ENCODE measurements at places on chromosomes 3 and 15.

GRCh38 chr3:59450946-59451763 is 401.3 kb upstream of the CFAP20DC start:
- DNase-seq, result no peak

DNA sequence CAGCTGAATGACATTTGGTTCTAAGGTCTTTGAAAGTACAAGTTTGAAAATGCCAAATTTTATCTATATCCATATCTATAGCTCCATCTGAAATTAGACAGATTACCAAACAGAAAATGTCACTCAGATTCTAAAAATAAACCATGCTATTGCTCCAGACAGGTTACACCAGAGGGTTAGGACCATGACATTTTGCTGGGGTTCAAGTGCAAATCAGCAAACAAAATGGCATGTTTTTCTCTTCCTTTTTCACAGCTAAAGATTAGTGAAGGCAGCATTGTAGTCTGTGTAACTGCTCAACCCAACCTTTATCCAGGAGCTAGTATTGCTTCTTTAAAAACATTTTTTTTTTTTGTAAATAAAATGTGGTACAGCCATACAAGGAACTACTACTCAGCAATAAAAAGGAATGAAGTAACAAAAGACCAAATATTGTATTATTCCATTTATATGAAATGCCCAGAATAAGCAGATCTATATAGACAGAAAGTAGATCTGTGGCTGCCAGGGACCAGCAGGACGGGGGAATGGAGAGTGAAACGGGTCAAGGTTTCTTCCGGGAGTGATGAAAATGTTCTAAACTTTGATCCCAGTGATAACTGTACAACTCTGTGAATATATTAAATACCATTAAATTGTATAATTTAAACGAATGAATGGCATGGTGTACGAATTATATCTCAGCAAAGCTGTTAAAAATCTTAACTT is 18.2 kb downstream of the VGLL4 start:
- DNase-seq, result no peak

- DNase-seq, result no peak
These were observed 8.3 kb upstream of the SLC9C1 start for GRCh38 chr3:112302150-112302830.

- no peak for DNase-seq
These were observed 835.0 kb downstream of the TBL1XR1 start for GRCh38 chr3:176362191-176362731.

- DNase-seq, result no peak
These were observed 36.9 kb downstream of the DNASE1L3 start for GRCh38 chr3:58173669-58174398.

GRCh38 chr3:194675081-194675640 is 3.2 kb upstream of the LSG1 start:
- DNase-seq, result no peak

- DNase-seq, result no peak
These were observed 50.3 kb downstream of the NPTN start for GRCh38 chr15:73582851-73583379.

- DNase-seq, result no peak
These were observed 196.4 kb upstream of the LPP start for GRCh38 chr3:187957582-187957981.

- no peak for DNase-seq
These were observed 3.6 kb upstream of the DNAJB8 start for GRCh38 chr3:128470134-128470899.

- no peak for DNase-seq
These were observed 141.6 kb upstream of the FRMD4B start for GRCh38 chr3:69527498-69527897.

- DNase-seq, result no peak
These were observed 304.7 kb downstream of the SUCLG2 start for GRCh38 chr3:67349551-67350174.

DNA sequence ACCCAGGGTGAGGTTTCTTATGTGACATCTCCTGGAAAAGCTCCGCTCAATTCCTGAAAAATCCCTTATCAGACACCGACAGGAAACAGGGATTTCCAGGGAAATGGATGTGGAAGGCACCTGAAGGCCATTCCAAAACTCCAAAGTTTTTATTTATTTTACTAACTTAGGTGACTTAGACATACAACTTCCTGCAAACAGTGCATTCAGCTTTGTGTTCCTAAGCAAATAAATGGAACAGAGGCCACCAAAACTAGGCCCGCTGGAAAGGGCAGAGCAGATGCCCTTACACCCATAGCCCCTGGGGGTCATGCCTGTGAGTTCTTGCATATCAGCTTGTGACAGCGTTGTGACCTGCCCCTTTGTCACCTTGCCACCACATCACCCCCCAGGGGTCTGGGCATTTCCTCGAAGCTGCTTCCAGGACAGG is 239.4 kb downstream of the XXYLT1 start:
- no peak for DNase-seq

DNA sequence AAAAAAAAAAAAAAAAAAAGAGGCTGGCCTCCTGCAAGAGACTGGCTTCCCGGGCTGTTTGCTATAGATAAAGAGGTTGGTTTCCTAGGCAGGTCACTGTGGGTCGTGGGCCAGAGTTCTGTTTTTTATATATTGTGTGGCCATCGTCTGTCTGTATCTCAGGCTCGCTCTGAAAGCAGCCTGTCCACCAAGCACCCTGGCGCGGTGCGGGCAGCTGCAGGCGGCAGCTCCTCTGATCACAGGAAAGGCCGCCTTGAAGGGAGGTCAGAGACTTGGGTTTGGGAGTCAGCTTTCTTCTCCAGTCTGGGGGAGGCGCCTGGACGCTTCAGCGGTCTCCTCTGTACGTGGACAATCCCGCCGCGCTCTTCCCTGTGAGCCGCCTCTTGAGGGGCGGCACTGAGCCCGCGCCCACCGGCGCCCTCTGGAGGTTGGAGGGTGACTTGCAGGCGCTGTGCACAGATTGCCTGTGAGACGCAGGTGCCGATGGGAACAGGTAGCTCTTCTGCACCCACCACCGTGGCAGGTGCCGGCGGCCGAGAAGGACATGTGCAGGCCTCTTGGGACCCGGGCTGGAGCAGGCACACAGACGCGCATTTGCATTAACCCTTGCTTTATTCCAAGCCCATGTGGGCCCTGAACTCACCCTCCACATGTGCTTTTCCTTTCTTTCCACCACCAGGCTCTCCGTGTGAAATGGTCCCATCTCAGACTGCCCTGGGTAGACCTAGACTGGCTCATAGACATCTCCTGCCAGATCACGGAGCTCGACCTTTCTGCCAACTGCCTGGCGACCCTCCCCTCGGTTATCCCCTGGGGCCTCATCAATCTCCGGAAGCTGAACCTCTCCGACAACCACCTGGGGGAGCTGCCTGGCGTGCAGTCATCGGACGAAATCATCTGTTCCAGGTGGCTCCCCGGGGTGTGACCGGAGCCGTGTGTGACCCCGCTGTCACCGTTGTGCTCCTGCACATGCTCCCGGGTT is 89.3 kb downstream of the LRRK1 start:
- DNase-seq, result peak; percentile 90

DNA sequence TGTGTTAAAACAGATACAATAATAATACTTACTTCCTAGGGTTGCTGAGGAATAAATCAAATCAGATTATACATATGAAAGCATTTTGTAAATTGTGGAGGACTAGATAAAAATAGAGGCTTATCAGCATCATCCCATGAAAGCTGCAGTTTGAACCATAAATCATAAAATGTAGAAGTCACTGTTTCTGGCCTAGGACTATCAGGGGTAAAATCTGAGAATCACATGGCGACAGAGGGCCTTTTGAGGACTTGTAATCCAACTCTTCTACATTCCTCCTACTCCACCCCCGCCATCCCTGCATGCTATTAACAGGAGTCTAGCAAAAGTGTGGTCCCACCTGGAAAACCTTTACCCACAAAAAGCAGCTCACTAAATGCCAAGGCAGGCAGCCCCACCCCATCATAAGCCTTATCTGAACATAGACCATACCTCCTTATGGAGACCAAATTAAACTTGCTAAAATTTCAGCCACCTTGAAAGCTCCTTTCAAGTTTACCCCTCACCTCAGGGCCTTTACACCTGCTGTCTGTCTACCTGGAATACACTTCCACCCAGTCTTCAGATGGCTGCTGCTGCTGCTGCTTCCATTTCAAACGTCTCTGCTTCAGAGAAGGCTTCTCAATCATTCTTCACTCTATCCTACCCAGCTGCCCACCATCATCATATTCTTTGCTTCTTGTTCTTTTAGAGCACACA is 11.5 kb downstream of the MB21D2 start:
- no peak for DNase-seq

DNA sequence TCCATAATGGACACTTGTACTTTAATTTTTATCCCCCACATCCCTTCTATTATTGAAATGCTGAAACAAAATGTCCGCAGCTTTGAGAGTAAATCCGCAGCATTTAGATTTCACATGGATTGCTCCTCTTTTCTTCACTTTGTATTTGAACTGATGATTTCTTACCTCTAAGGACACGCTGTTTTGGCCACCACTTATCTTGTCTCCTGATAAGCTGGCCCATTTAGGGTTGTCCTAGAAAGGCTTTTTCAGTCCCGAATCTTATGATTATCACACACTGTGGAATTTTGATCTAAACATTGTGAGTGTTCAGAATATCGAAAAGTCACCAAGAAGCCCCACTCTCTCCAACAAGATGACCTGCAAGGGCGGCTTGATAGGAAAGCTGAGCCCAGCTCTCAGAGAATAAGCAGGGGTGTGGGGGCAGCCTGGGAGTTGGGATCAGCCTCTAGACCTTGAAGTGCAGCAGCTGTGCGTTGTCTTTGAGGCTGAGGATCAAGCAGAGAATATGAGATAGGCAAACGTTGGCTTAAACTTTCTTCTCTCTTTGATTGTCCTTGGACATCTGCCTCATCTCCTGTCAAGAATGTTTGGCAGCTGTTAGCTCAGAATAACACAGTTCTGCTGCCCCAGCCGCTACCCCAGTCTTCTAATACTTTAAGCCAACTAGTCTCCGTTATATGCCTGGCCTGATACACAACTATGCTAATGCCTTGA is 399.7 kb upstream of the NR2F2 start:
- DNase-seq, result no peak

DNA sequence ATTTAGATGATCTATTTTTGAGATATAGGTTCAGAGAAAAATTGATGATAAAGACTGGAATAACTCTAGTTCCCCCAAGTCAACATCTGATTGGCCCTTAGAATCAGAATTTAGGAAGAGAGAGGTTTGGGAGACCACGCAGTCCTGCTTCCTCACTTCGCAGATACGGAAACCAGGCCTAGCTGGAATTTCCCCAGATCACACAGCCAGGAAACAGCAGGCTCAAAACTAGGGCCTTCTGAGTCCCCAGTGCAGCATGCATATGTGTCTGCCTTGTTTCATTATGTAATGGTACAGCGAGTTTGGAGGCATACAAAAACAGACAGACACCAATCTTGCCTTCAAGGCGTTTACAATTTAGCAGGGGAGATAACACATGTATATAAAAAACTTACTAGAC is 177.1 kb upstream of the ICE2 start:
- DNase-seq, result no peak

DNA sequence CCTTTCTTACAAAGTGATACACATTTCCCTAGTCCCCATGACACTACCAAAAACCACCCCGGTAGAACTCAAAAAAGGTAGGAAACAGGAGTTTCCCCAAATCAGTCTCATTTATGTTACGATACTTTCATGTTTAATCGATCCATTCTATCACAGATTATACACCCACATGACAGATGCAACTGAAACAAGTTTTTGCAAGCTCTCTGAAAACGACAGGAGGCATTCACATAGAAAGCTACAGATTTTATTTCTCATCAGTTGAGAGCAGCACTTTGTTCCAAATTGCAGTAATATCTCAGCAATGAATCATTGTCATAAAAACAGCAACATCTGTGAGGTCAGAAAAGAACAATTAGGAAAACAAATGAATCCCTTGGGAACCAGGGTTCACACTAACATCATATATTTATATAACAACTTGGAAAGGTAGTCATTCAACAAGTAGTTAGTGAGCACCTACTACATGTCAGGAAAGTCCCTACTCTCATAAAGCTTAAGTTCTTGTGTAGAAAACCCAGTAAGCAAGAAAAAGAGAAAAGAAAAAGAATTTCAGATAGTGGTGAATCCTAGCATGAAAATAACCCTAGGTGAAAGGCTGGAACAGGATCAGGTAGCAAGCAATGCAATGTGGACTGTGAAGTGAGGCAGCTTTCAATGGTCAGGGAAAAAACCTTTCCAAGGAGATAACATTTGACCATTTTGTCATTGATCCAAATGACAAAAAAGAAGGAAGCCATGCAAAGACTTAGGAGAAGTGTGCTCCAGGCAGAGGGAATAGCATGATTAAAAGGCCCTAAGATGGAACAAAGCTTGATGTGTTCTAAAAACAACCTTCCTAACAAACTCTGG is 8.3 kb downstream of the PLD1 start:
- DNase-seq, result no peak

- no peak for DNase-seq
These were observed 33.4 kb downstream of the SPINK8 start for GRCh38 chr3:48299746-48300712.

- no peak for DNase-seq
These were observed 9.6 kb downstream of the KLF15 start for GRCh38 chr3:126347543-126348161.

- no peak for DNase-seq
These were observed 160.4 kb downstream of the CHL1 start for GRCh38 chr3:356952-357351.

DNA sequence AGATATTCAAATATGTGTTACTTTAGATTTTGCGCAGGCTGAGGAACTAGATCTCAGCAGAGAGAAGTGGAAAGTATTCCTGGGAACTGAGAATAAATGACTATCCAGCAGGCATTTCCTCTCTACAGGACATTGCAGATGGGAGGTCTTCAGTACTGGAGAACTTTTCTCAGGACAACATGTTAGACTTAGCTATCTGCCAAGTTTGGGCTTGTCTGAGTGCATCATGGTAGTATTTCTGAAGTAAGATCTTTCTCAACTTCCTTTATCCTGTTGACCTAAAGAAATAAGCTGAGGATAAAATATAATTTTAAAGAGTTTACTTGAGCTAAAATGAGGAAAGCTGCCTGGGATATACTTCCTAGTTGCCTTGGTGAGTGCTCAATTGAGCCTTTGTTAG is 167.9 kb upstream of the BCHE start:
- DNase-seq, result no peak

DNA sequence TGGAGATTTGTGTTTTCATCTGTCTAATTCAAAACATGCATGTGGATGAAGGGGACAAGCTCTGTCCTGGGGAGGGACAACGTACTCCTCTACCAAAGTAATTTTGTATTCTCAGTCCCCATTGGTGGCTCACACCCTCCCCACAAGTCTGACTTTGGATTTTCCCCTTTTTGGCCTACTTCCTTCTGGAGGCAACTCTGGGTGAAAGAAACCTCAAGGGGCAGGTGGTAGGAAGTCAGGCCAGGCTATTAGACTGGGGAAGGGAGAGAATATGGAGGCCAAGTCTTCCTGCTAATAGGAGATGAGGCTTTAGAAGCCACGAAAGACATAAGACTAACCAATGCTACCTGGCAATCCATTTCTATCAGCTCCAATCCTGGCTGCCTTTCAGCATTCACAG is 124.9 kb upstream of the RASGRP1 start:
- no peak for DNase-seq
